Kidney tubule cell (primary cell): ENCODE measurements at places on chromosomes 4 and X.

DNA sequence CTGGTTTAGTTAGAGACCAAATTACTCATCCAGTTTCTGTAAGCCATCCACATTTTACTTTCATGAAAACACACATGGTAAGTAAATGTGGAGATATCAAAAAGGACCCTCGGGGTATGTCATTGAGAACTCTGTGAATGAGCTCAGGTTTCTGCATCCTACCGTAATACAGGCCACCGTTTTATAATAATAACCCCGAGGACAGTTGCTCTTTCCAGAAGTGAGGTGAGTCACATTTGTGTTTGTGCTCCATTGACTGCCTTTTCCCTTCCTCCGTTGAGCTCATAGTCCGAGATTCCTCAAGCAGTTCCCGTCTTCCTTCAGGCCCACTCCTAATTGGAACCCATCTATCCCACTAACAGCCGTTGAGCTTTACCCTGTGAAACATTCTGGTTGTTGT is 95.3 kb downstream of the GRID2 start:
- no peak for DNase-seq

GRCh38 chr4:125519371-125520146 is 204.8 kb downstream of the FAT4 start:
- DNase-seq, result peak; percentile 46

DNA sequence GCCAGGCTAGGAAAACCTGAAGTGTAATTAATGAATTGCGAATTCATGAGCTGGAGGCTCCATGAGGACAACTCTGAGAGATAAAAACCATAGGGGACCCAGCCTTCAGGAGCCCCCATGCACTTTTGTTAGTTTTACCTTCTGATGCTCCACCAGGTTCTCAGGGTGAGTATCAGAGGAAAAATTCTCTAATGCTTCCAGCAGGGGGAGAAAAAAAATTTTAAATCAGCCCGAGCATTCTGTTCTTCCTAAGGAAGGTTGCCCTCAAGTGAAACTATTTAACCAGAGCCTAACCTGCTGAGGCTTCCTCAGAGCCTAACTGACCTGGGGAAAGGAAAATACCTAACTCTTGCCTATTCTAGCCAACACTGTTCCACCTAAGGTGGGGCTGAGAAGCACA is 552.6 kb downstream of the PPARGC1A start:
- peak; percentile 45 for DNase-seq

DNA sequence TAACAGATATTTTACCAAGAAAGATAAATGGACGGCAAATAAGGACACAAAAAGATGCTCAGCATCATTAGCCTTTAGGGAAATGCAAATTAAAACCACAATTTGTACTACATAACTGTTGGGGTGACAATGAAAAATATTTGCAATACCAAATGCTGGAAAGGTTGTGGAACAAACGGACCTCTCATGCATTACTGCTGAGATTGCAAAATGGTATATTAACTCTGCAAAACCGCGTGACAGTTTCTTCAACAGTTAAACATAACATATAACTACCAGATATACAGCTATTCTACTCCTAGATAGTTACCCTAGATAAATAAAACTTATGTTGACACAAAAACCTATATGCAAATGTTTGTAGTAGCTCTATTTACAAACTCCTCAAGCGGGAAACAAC is 6.3 kb upstream of the OTC start:
- no peak for DNase-seq

DNA sequence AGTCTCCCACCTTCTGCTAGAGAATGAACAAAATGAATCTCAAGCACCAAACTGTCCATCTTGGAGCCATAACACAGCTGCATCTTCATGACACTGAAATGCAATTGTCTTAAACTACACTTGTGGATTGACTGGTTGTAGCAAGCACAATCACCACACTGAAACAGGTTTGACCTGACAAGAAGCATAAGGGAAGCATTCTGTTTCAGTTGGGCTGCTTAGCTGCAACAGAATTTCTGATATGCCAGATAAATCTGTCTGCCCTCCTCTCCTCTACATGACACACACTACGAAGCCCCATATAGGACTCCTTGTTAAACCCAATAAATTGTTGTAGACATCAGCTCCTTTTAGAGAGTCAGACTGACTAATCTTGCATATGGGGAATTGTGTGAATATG is 101.8 kb upstream of the NPY2R start:
- no peak for DNase-seq

DNA sequence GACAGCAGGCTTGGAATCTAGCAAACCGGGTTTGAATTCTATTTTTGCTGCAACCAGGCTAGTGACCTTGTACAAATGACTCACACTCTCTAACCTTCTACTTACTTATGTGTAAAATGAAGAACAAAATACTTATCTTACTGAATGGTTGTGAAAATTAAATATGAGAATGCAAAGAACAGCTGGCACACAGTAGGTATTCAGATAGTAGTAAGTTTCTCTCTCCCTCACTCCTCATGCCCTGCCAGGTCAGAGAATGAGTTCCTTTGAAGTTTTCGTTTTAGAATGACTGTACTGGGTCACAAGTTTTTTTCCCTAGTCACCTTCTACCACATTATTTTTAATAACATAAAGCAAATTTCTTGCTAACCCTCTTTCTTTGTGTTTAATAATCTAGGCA is 33.0 kb downstream of the CISD2 start:
- DNase-seq, result no peak

GRCh38 chr4:82099928-82100579 is 273.7 kb downstream of the HNRNPD start:
- no peak for DNase-seq

- no peak for DNase-seq
Measured at GRCh38 chrX:21723084-21723483, 34.8 kb downstream of the SMPX start.

GRCh38 chrX:27565992-27566391 is 24.2 kb upstream of the DCAF8L2 start:
- DNase-seq, result no peak

DNA sequence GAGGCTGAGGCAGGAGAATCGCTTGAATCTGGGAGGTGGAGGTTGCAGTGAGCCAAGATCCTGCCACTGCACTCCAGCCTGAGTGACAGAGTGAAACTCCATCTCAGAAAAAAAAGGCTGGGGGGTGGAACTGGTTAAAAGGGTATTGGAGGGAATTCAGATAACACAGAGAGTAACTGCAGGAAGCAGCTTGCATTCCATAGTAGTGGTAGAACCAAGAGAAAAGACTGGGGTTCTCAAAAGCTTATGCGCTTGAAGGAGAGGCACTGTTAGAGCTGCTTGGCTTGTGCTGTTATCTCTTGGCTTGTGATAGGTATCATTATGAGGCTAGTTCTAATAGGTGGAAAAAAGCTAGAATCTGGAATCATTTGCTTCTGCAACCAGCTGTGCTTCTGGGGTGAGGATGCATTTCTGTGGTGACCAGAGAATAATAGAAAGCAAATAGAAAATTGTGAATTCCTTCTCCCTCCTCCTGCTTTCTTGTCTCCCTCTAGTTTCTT is 91.2 kb upstream of the ELOVL6 start:
- DNase-seq, result no peak

DNA sequence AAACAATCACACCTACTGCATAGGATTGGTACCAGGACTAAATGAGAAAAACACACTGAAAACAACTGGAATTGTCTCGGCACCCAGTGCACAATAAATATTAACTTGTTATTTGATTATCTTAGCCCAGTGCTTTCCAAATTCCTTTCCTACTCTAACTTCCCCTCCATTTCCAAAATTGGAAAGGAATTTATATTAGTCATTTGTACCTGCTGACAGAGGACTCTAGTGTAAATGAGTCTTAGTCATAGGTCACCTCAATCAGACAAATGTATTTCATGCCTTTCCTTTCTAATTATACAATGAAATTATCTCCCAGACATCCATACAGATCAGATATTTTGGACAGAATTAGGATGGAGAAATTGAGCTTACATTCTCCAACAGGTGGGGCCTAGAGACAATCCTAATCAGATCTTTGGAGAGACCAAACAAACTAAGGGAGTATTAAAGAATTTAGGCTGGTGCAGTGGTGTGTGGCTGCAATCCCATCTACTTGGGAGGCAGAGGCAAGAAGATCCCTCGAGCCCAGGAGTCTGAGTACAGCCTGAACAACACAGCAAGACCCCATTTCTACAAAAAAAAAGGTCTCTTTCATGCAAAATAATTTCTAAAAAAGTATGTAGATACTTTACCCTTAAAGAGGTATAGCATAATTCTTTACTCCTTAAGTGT is 10.1 kb downstream of the SH3D19 start:
- peak; percentile 75 for DNase-seq

GRCh38 chr4:151013944-151014343 is 1.1 kb downstream of the LRBA start:
- no peak for DNase-seq

- DNase-seq, result peak; percentile 68
Measured at GRCh38 chr4:76504613-76505465, 69.8 kb downstream of the SHROOM3 start.

DNA sequence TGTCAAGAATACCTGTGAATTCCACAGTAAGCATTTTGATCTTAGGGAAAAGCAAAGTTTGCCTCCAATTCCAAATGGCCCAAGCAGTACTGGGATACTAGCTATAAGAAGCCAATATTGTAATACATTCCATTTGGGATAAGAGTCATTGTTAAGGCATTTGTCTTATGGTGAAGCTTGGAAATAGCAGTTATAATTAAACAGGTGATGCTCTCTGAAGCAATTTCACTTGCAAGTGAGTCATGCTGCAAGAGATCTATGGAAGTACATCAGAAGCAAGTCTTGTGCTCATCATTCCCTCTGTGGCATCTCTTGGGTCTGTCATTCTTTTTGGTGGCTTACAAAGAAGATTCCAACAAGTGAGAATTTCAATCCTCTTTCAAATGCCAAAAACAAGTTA is 386.4 kb upstream of the RPS6KA3 start:
- peak; percentile 85 for DNase-seq

DNA sequence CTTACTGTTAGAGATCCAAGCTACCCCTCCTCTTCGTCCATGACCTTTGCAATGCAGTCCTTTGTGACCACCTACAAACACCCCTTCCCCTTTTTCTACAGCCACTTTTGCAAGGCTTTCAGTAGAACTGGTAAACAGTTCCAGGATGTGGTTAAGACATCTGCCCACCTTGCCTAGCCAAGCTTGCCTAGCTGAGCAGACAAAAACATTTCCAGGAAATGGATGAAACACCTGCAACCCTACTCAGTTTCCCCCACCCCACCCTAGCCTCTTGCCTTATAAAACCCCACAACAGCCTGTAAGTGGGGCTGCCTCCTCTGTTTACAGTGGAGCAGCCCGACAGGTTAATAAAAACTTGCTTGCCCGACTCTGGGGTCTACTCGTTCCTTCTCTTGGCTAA is 133.8 kb downstream of the ZC4H2 start:
- no peak for DNase-seq

- DNase-seq, result no peak
Measured at GRCh38 chrX:119605464-119606279, 552 bp downstream of the NKRF start.

DNA sequence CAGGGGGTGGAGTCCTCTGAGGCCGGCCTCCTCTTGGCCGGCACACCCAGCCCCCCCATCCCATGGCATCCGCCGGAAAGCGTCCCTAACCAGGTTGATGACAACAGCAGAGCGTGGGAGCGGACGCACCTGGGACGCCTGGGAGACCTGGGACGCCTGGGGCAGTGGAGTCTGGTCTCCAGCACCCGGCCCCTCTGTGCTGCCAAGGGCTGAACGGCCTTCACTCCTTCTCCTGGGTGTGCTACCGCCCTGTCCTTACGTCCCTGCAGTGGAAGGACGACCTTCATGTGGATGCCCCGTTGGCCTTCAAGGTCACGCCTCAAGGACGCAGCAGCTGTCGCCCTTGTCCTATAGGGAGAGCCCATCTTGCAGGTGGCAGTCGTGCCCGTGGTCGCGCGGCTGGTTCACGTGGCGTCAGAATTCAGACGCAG is 26.9 kb downstream of the NKX1-1 start:
- DNase-seq, result no peak

DNA sequence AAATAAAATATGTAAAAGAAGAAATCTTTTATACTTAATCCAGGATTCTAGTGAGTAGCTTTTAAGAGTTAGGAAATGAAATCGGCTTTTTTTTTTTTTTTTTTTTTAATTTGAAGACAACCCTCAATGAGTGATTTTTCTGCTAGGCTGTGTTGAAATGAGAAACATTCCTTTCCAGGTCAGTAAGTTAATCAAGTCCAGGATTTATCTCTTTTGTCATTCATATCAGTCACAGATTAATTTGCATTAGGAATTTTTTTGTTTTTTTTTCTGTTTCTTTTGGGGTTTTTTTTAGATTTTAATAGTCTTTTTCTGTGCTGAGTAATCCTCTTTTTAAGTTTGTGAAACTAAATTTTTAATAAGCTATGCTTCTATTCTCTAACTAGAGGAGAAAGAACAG is 448.1 kb downstream of the ADGRL3 start:
- DNase-seq, result no peak

DNA sequence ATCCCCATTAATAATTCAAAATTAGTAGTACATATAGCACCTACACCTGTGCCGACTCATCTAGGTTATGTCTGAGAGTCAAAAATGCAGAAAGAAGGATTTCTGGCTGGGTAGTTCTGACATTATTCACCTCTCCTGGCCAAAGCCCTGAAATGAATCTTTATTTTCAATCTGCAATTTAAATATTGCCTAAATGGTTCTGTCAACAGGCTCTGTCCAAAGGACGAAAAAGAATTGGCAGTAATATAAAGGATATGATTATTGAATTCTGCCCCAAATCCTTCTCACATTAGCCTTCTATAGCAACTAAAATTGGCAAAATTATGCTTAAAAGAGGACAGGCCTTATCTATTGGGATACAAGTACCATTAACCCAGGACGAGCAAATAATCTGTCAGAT is 86.9 kb upstream of the SPANXN4 start:
- no peak for DNase-seq

DNA sequence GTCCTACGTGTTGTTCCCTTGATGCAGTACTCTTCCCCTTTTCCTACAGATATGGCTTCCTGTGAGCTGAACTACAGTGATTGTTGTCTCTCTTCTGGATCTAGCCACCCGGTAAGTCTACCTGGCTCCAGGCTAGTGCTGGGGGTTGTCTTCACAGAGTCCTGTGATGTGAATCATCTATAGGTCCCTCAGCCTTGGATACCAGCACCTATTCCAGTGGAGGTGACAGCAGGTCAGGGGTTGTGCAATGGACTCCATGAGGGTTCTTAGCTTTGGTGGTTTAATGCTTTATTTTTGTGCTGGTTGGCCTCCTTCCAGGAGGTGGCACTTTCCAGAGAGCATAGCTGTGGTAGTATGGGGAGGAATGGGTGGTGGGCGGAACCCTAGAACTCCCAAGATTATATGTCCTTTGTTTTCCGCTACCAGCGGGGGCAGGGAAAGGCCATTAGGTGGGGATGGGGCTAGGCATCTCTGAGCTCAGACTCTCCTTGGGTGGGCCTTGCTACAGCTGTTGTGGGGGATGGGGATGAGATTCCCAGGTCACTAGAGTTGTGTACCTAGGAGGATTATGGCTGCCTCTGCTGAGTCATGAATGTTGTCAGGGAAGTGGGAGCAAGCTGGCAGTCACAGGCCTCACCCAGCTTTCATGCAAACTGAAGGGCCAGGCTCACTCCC is 121.4 kb upstream of the ANKRD50 start:
- no peak for DNase-seq

GRCh38 chr4:183773790-183774189 is 114.7 kb downstream of the TRAPPC11 start:
- DNase-seq, result no peak

- peak; percentile 76 for DNase-seq
Measured at GRCh38 chr4:74671080-74671698, 123.1 kb downstream of the BTC start.
